A172 (cell line): ENCODE measurements at places on chromosomes 3 and 15.

GRCh38 chr15:64695561-64695992 is 79.8 kb downstream of the RBPMS2 start:
- no peak for DNase-seq

GRCh38 chr15:22257047-22258008 is 177.0 kb downstream of the OR4M2 start:
- no peak for DNase-seq

DNA sequence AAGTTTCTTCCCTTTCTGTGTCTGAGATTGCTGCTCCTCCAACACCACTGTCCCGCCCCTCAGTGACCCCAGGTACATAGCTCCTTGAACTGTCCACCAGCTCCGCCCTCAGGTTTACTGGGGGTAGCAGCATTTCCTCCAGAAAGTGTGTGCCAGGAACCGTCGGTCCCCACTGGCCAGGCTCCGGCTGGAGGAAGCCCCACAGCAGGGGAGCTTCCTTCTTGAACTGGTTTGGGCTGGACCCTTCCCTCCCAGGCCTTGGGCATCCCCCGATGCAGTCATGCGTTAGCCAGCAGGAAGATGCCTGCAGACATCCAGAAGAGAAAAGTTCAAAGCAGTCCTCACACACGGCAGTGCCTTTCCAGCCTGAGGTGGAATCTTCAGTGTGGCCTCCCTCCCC is 19.7 kb downstream of the PAK6 start:
- DNase-seq: peak; percentile 49

- DNase-seq: no peak
Observed at GRCh38 chr3:148315756-148316155, 381.9 kb upstream of the AGTR1 start.

DNA sequence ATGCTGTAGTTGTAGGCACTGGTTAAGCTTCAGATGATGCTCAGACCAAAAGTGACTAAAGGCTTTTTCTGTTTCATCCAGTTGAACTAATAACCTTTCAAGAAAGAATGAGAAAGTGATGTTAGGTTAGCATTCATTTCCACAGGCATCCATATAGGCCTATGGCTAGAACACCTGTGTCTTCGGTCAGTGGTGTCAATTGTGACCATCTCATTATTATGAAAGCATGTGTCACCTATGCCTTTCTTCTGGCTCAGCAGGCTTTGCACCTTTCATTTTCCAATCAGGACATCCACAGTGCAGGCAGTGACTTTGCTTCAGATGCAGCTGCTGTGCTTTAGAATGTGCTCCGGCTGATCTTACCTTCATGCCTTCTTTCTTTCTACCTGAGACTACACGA is 57.9 kb downstream of the B3GNT5 start:
- DNase-seq: no peak

DNA sequence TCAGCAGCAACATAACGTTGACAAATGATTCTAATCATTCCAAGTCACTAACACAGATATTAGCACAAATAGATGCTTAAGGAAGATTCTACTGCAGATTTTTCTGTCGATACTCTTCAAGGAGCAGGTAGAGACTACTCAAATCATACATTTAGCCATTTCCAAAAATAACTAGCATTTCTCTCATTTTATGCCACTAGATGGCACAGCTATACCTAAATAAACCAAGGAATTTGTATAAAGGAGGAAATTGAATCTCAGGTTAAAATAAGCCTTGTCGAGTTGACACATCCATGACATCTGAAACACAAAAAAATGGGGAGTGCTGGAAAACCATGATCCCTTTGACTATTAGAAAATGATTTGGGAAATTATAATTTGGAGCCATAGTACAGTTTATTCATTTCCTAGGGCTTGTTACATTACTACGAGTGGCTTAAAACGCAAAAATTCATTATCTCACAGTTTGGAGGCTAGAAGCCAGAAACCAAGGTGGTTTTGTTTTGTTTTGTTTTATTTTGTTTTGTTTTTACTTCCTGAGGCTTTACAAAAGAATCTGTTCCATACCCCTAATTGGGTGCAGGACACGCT is 59.5 kb upstream of the STRIT1 start:
- DNase-seq: peak; percentile 56

- DNase-seq: no peak
Observed at GRCh38 chr3:116896116-116896515, 186.5 kb downstream of the TUSC7 start.

- DNase-seq: no peak
Observed at GRCh38 chr3:185724761-185725160, 100.1 kb downstream of the IGF2BP2 start.

DNA sequence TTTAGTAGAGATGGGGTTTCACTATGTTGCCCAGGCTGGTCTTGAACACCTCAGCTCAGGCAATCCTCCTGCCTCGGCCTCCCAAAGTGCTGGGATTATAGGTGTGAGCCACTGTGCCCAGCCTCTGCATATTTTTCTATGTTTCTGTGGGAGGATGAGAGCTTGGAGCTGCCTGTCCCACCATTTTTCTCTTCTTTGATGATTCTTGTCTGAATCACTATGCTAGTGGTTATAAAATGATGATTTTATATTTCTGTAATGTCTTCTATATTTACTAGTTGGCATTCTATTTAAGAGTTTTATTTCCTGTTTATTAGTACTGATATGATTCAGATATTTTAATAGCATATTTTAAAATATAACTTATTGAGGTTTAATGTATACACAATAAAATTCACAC is 69.7 kb downstream of the CHCHD6 start:
- no peak for DNase-seq
